G401 (cell line): ENCODE measurements at places on chromosomes 5 and 9. TPM values are rescaled to one million over a fixed set of nuclear protein-coding genes. Genes with fewer than 3 reads are reported as not detected.

The PLAC8L1 gene
- not detected in 2 replicates for total RNA-seq

The PRRX2 gene
- not detected in 2 replicates for total RNA-seq

The NIM1K gene
- 0.41 and 1.5 TPM in 2 replicates for total RNA-seq

The TMEM245 gene
- total RNA-seq: 20.7 and 26.6 TPM in 2 replicates

The CD14 gene
- not detected in 2 replicates for total RNA-seq

The HAVCR2 gene
- not detected in 2 replicates for total RNA-seq

The SPAAR gene
- total RNA-seq: 2.6 and 3.5 TPM in 2 replicates

The ORM1 gene
- total RNA-seq: not detected in 2 replicates

The RORB gene
- not detected in 2 replicates for total RNA-seq

The DCTN3 gene
- 105 and 160 TPM in 2 replicates for total RNA-seq

The S1PR3 gene
- not detected in 2 replicates for total RNA-seq

The TMEM232 gene
- 0.07 TPM in 1 of 2 replicates, not detected in the other for total RNA-seq

The RCL1 gene
- total RNA-seq: 21.2 and 27.4 TPM in 2 replicates

The DYNC2I2 gene
- total RNA-seq: 164 and 173 TPM in 2 replicates

The FAXDC2 gene
- 7.9 and 10.3 TPM in 2 replicates for total RNA-seq

The CCIN gene
- 0.62 TPM in 1 of 2 replicates, not detected in the other for total RNA-seq

The TAF11L3 gene
- total RNA-seq: not detected in 2 replicates

The PCDHA7 gene
- total RNA-seq: 0.43 TPM in 1 of 2 replicates, not detected in the other

The PCDHA5 gene
- total RNA-seq: under 0.01 and 0.31 TPM in 2 replicates

The SLC6A3 gene
- not detected in 2 replicates for total RNA-seq

The ZNF879 gene
- total RNA-seq: 1.4 and 3.5 TPM in 2 replicates

The IL6ST gene
- 10.2 and 16.6 TPM in 2 replicates for total RNA-seq

The BASP1 gene
- total RNA-seq: not detected in 2 replicates

The ARL14EPL gene
- total RNA-seq: not detected in 2 replicates

The ZNF454 gene
- not detected in 2 replicates for total RNA-seq

The ENTREP1 gene
- not detected in 2 replicates for total RNA-seq

The HEXB gene
- total RNA-seq: 661 and 662 TPM in 2 replicates

The PCDHGA4 gene
- total RNA-seq: 0.06 TPM in 1 of 2 replicates, not detected in the other

The PNPLA7 gene
- total RNA-seq: not detected in 2 replicates

The MYMK gene
- 0.64 TPM in 1 of 2 replicates, not detected in the other for total RNA-seq

The MRPS2 gene
- total RNA-seq: 32.7 and 53.5 TPM in 2 replicates

The MLANA gene
- not detected in 2 replicates for total RNA-seq

The LIFR gene
- total RNA-seq: 0.12 and 0.98 TPM in 2 replicates

The KIF4B gene
- 0.06 and 0.07 TPM in 2 replicates for total RNA-seq

The KDM3B gene
- total RNA-seq: 56.3 and 72.0 TPM in 2 replicates

The PSAT1 gene
- 222 and 268 TPM in 2 replicates for total RNA-seq

The NADK2 gene
- 30.6 and 37.4 TPM in 2 replicates for total RNA-seq

The ZBED3 gene
- 3.0 and 10.9 TPM in 2 replicates for total RNA-seq

The ARID3C gene
- 1.5 TPM in 1 of 2 replicates, not detected in the other for total RNA-seq

The COL23A1 gene
- total RNA-seq: 0.06 TPM in 1 of 2 replicates, not detected in the other

The SARDH gene
- 13.2 and 17.3 TPM in 2 replicates for total RNA-seq

The RAB3C gene
- not detected in 2 replicates for total RNA-seq

The ACTBL2 gene
- not detected in 2 replicates for total RNA-seq

The PHF24 gene
- not detected in 2 replicates for total RNA-seq

The MRPL41 gene
- 75.7 and 102 TPM in 2 replicates for total RNA-seq

The PCSK1 gene
- total RNA-seq: not detected in 2 replicates

The FREM1 gene
- total RNA-seq: 0.07 and 0.37 TPM in 2 replicates

The C9orf50 gene
- not detected in 2 replicates for total RNA-seq

The SEMA4D gene
- total RNA-seq: 2.2 and 2.3 TPM in 2 replicates

The PTGDS gene
- 4.7 TPM in 1 of 2 replicates, not detected in the other for total RNA-seq
